ENCODE measurements at places on chromosomes 13 and 19.

DNA sequence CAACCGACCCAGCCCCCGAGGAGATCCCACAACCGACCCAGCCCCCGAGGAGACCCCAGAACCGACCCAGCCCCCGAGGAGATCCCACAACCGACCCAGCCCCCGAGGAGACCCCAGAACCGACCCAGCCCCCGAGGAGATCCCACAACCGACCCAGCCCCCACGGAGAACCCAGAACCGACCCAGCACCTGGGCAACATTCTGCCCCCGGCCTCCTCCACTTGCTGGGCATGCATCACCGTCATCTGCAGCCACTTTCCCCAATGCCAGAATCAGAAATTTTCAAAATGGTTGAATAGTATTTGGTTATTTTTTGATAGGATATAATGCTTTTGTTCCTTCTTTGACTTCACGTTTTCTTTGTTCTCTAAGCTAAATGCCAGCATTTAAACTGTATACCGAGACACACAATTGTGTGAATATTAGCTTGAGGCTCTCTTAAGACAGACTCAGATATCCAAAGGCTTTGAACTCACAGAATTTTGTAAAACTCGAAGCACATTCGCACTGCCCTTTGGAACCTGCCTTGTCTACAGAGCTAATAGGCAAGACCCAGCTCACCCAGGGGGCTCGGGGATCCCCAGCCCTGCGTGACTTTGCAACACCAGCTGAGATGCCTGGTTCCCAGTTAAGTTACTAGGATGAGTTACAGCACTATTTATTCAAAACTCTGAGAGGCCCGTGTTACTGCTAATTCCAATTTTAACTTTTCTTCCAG lies 15.5 kb upstream of the RASA3 start:
- DNase-seq, result no peak

DNA sequence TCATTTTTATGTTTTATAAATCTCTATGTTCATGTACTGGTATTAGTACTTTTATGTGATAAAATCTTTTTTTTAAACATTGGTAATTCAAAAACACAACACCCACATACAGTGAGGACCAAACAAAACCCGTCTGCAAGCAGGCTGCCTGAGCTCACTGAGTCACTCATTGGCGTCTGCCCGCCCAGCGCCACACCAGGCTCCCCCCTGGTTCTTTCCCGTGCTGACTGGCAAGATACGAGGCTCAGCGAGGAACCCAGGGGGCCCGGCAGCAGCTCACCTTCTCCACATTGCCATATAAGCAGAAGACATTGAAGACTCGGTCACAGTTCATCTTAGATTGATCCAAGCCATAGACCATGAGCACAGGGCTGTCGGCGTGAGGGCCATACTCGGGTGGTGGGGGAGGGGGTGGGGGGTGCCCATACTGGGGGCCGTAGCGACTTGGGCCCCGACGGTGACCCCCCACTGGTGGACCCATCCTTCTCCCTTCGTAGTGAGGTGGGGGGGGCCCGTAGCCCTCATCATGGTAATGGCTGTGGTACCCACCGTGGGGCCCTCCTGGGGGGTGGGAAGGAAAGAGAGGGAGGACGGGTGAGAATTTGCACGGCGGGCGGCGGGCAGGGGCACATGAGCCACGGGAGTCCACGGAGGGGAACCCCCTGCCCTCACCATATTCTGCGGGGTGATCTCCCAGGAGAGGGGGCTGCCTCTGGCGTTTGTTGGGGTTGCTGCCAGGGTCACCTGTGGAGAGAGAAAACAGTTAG lies 8.4 kb upstream of the ECH1 start:
- DNase-seq, result no peak

- no peak for DNase-seq
Measured at GRCh38 chr19:38693380-38694223, 46.2 kb downstream of the ACTN4 start.

- DNase-seq, result no peak
Measured at GRCh38 chr19:15436012-15436825, 13.5 kb downstream of the WIZ start.

- no peak for DNase-seq
Measured at GRCh38 chr13:92952161-92952560, 274.4 kb upstream of the GPC6 start.

DNA sequence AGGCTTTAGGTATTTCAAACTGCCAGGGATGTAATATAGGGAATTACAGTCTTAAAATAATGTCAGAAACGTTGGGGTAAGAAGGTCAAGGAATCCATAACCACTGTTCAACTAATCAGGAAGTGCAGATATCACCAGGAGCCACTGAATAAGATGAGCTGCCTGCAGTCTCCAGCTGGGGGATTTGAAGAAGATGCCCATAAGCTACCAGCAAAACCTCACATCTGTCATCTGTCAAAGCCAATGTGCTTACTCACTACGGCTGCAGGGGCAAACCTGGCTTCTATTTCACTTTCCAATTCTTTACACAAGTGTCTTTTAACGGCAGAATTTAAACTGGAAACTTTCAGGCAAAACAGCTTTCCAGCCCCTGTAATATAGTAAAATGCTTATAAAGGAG lies 1410.1 kb upstream of the ATXN8OS start:
- DNase-seq, result no peak

GRCh38 chr13:112959701-112960542 lies 9.1 kb upstream of the MCF2L start:
- DNase-seq, result no peak

GRCh38 chr19:8304841-8305621 lies 3.1 kb downstream of the CD320 start:
- DNase-seq, result no peak

DNA sequence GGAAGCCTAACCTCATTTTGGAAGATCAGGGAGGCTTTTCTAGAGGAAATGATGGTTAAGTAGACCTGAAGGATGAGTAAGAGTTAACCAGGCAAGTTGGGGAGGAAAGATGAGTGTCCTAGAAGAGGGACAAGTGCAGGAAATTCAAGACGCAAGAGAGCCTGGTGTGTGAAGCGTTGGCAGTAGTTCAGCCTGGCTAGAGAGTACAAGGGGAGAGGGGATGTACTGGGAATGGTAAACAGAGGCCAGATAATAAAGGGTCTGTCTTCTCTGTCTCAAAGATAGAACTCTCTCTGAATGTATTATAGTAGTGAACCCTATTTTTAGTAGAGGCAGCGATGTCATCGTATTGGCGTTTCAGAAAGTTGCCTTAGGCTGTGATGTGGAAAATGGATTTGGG lies 9.7 kb downstream of the DPY19L3 start:
- no peak for DNase-seq

- no peak for DNase-seq
Measured at GRCh38 chr19:45477713-45478453, 10.1 kb downstream of the FOSB start.

DNA sequence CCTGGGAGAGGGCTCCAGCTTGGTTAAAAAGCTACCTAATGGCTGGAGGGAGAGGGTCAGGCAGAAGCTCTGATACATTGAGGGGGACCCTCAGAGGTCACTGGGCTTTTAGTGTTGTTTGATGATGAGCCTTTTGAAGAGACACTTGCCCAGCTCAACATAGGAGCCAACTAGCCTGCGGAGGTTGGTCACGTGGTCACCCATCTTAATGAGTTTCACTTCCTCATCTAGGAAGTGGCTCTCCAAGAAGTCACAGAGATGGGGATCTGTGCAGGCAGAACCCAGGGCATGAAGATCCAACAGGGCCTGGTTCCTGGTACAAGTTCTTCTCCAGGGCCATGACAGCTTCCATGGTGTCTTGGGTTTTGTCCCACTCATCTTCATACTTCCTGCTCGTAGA lies 33.4 kb downstream of the IPO5 start:
- DNase-seq, result no peak

DNA sequence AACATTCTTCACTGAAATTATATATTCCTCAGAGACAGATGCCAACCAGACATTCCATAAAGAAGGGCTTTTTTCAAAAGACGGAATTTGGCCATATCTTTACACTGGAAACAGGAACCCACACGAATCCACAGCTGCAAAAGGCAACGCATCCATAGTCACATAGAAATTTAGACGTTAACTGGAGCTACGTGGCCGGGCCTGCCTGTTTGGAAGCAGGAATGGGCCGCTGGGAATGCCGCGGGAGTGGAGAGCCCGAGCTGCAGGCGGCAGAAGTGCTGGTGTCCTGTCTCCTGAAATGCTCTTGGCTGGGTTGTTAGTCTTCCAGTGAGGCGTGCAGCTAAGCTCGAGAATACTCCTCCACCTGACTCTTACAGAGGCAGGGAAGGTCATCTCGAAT lies 122.2 kb downstream of the KL start:
- DNase-seq, result no peak

DNA sequence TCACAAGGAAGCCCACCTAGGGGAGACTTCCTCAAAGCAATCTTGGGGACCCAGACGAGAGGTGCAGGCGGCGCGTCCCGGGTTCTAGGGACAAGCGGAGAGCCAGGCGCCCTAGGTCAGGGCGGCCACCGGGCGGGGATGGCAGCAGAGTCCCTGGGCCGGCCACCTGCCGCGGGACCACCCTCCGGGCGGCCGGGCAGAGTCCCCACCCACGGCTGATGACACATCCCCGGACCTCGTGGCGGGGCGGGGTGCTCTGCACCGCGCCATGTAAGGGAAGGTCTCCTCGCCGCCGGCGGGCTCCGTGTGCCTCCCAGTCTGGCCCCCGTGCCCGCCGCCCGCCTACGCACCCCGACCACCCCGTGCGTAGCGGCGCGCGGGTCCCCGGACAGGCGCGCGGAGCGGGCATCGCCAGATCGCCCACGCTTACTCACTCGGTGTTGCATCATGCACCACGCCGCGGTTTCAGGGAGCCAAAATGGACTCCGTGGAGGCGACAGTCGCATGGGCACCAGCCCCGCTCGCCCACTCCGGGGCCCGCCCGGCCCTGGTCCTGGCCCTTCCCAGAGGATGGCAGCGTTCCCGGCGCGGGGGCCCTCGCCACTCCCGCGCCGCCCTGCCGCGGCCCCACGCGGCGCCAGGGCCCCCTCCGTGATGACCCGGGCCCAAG lies 643 bp downstream of the SLC7A1 start:
- DNase-seq, result peak; percentile 48

GRCh38 chr19:46959894-46960556 lies 59.6 kb upstream of the NPAS1 start:
- DNase-seq, result no peak
